ENCODE measurements at places on chromosomes 3 and 15.

- ATAC-seq, result no peak
- no peaks in the 10 kb centered on the region for H3K27me3 ChIP-seq
- no peak overlapping the region for H3K4me3 ChIP-seq
- no peaks in the 10 kb centered on the region for H3K36me3 ChIP-seq
These were observed 55.5 kb downstream of the SATB1 start for GRCh38 chr3:18369551-18370185.

DNA sequence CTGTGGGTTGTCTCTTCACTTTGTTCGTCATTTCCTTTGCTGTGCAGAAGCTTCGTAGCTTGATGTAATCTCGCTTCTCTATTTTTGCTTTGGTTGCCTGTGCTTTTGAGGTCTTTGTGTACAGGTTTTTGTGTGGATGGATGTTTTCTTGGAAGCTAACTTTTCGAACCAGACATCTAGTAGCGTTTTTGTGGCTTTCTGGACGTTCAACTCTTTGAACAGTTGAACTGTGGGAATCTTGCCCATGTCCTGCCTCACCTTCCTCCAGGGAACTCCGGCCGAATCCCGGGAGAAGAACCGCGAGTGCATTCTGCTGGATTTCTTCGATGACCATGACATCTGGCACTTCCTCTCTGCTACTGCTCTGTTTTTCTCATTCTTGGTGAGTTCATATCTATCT is 70.6 kb downstream of the USF3 start:
- H3K4me3 ChIP-seq, result no peak overlapping the region
- H3K27me3 ChIP-seq, result no peaks in the 10 kb centered on the region
- ATAC-seq, result no peak
- peaks cover 5% of the 10 kb centered on the region for H3K4me1 ChIP-seq

- H3K4me3 ChIP-seq, result no peak overlapping the region
- H3K36me3 ChIP-seq, result no peaks in the 10 kb centered on the region
- H3K4me1 ChIP-seq, result no peaks in the 10 kb centered on the region
- ATAC-seq, result no peak
- H3K27me3 ChIP-seq, result no peaks in the 10 kb centered on the region
- no peak overlapping the region for H3K27ac ChIP-seq
These were observed 141.5 kb downstream of the SSR3 start for GRCh38 chr3:156413293-156413892.

DNA sequence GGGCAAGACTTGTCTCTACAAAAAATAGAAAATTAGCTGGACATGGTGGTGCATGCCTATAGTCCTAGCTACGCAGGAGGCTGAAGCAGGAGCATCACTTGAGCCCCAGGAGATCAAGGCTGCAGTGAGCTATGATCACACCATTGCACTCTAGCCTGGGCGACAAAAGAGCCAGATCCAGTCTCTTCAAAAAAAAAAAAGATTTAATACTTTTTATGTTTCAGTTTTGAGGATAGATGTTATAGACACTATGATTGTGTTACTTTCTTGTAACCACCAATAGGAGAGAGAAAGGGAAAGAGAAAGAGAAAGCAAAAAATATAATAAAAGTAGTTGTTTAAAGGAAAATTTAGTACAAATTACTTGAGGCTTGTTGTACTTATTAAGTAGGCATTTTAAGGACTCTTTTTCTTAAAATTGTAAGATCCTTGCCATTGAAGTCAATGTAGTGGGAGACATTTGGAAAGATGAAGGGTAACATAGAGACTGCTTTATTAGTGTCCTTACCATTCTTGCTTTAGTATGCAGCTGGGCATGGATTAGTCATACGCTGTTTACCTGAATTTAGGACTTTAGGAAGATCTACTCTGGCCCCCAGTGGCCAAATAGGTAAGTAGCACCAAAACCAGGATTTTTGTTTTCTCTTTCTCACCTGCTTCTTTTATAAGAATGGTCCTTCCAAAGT is 35.1 kb upstream of the ZDHHC23 start:
- no peaks in the 10 kb centered on the region for H3K27me3 ChIP-seq
- H3K4me3 ChIP-seq, result no peak overlapping the region
- H3K4me1 ChIP-seq, result no peaks in the 10 kb centered on the region
- no peak for ATAC-seq
- H3K36me3 ChIP-seq, result no peaks in the 10 kb centered on the region

- no peaks in the 10 kb centered on the region for H3K36me3 ChIP-seq
- H3K27ac ChIP-seq, result no peak overlapping the region
- no peak overlapping the region for H3K4me3 ChIP-seq
- H3K4me1 ChIP-seq, result no peaks in the 10 kb centered on the region
- peaks cover 32% of the 10 kb centered on the region for H3K27me3 ChIP-seq
- ATAC-seq, result no peak
These were observed 6.4 kb downstream of the CADM2 start for GRCh38 chr3:84965141-84965540.

DNA sequence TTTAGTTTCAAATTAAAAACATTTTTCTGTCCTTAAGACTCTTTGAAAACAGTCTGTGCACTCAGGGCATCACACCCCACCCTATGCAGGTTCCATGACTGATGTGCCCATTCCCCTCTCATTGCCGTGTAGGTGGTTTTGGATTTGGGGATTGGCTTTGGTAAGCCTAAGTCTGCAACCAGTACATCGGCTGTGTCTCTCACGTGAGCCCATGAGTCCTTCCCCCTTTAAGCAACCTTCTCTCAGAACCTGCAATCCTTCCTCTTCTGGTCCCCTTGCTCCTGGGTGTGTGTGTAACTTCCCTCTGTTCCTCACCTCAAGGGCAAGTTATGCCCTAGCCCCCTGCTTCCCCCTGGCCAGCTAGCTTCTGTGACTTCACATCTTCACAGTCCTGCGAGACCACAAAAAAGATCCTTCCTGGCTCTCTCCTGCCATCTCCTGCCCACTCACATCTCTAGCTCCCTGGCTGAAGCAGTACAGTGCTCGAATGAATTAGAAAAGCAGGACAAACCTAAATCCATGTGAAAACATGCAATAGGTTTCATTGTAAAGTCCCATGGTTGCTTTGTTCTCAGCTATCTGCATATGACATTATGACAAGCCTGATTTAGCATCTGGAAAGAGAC is 126.7 kb downstream of the UACA start:
- H3K36me3 ChIP-seq, result no peaks in the 10 kb centered on the region
- no peak overlapping the region for H3K4me3 ChIP-seq
- no peaks in the 10 kb centered on the region for H3K27me3 ChIP-seq
- ATAC-seq, result no peak
- H3K4me1 ChIP-seq, result no peaks in the 10 kb centered on the region

DNA sequence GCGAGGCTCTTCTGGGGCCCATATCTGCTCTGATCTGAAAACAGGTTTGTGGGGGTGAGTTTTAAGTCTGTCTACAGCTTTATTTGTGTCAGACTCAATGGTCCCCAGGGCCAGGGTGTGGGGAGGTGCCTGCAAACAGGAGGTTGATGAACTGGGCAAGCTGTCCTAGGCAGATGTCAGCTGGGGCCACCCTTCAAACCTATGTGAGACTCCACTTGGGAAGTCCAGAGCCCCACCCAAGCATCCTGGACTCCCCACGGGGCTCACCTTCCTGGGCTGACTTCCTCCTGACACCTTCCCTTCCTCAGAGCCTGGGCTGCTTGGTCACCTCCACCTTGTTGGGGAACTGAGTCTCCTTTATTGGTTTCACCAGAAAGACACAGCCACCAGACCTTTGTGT is 8.6 kb upstream of the LYSMD4 start:
- H3K4me3 ChIP-seq, result no peak overlapping the region
- no peak overlapping the region for H3K27ac ChIP-seq
- H3K36me3 ChIP-seq, result no peaks in the 10 kb centered on the region
- no peaks in the 10 kb centered on the region for H3K27me3 ChIP-seq
- H3K4me1 ChIP-seq, result no peaks in the 10 kb centered on the region
- no peak for ATAC-seq

DNA sequence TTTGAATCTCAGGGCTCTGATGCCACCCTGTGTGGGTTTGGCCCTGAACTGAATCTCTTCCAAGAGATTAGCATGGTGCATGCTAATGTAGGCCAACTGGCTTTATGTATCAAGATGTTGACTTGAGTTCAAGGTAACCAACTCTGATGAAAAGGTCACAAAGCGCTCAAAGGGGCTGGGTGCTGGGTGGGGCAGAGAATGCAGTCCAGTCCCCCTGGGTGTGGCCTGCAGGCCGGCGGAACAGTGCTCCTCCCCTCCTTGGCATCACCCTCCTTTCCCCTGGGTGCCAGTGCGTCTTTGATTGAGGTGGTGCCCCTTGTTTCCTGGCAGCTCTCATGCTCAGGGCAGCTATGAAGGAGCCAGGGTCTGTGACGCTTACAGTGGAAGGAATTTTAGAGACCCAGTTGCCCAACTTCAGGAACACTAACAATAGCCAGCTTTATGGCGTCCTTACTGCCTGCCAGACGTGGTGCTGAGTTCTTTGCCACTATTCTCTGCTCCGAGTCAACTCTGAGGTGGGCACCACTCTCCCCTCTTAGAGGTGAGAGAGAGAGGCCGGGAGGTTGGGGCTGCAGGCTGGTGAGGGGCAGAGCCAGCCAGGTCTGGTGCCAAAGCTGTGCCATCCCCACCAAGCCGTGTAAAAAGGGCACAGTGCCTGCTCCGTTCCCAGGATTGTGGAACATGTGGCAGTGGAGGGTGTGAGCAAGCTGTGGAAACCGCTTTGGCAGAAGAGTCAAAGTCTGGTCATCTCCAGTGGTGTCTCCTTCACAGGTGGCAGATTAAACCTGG is 9.8 kb downstream of the SYNM start:
- no peaks in the 10 kb centered on the region for H3K36me3 ChIP-seq
- H3K27ac ChIP-seq, result peak overlapping the region; percentile 80
- no peaks in the 10 kb centered on the region for H3K27me3 ChIP-seq
- H3K4me1 ChIP-seq, result peaks cover 21% of the 10 kb centered on the region
- H3K4me3 ChIP-seq, result no peak overlapping the region
- ATAC-seq, result peak; percentile 67

- H3K4me1 ChIP-seq, result no peaks in the 10 kb centered on the region
- peaks cover 33% of the 10 kb centered on the region for H3K27me3 ChIP-seq
- H3K27ac ChIP-seq, result no peak overlapping the region
- no peaks in the 10 kb centered on the region for H3K36me3 ChIP-seq
These were observed 235.9 kb downstream of the ARRDC4 start for GRCh38 chr15:98196371-98196770.

- no peaks in the 10 kb centered on the region for H3K27me3 ChIP-seq
- no peak for ATAC-seq
- H3K4me3 ChIP-seq, result no peak overlapping the region
- no peaks in the 10 kb centered on the region for H3K4me1 ChIP-seq
- H3K27ac ChIP-seq, result no peak overlapping the region
- no peaks in the 10 kb centered on the region for H3K36me3 ChIP-seq
These were observed 141.7 kb downstream of the OSBPL10 start for GRCh38 chr3:31839144-31839917.
